ENCODE measurements at places on chromosomes 1 and 21.

DNA sequence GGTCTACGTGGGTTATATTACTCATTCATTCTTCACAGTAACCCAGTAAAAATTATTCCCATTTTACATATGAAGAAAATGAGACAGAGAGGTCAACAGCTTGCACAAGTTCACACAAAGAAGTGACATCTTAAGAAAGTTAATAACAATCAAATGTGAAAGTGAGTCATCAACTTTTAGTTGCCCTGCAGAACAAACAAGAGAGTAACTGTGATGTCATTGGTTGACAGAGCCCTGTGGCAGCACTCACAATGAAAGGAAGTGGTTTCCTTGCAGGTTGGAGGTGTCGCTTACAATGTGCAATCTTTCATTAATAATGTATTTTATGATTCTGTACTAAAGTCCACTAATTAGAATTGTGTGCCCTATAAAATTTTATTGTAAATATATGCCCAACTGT is 369.6 kb downstream of the RYR2 start:
- H3K4me1 ChIP-seq: no peaks in the 10 kb centered on the region
- H3K27me3 ChIP-seq: no peaks in the 10 kb centered on the region
- no peaks in the 10 kb centered on the region for H3K36me3 ChIP-seq
- no peak for DNase-seq
- H3K4me3 ChIP-seq: no peak overlapping the region

GRCh38 chr1:44025816-44026215 is 5.4 kb downstream of the SLC6A9 start:
- no peak overlapping the region for H3K27ac ChIP-seq
- no peaks in the 10 kb centered on the region for H3K4me1 ChIP-seq
- no peaks in the 10 kb centered on the region for H3K27me3 ChIP-seq
- no peak overlapping the region for H3K4me3 ChIP-seq

DNA sequence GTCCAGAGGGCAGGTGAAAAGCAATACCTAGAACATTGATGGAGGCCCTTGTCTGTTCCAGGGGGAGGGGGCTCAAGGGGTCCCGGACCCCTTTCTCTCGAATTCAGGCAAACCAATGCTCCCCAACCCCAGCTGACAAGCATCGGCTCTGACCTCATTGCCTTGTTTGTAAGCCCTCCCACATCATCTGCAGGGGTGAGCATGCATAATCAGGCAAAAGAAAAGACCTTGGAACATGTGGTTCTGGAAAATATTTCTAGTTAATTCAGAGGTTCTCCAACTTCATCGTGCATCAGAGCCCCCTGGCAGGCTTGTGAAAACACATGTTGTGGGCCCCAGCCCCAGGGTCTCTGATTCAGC is 231.3 kb downstream of the TOMM20 start:
- no peak overlapping the region for H3K27ac ChIP-seq
- DNase-seq: no peak
- H3K4me1 ChIP-seq: peaks cover 3% of the 10 kb centered on the region
- H3K36me3 ChIP-seq: no peaks in the 10 kb centered on the region
- no peaks in the 10 kb centered on the region for H3K27me3 ChIP-seq

- DNase-seq: no peak
- no peak overlapping the region for H3K4me3 ChIP-seq
- peaks cover 24% of the 10 kb centered on the region for H3K4me1 ChIP-seq
- H3K27me3 ChIP-seq: no peaks in the 10 kb centered on the region
Measured at GRCh38 chr1:31618916-31619846, 1.7 kb downstream of the HCRTR1 start.

DNA sequence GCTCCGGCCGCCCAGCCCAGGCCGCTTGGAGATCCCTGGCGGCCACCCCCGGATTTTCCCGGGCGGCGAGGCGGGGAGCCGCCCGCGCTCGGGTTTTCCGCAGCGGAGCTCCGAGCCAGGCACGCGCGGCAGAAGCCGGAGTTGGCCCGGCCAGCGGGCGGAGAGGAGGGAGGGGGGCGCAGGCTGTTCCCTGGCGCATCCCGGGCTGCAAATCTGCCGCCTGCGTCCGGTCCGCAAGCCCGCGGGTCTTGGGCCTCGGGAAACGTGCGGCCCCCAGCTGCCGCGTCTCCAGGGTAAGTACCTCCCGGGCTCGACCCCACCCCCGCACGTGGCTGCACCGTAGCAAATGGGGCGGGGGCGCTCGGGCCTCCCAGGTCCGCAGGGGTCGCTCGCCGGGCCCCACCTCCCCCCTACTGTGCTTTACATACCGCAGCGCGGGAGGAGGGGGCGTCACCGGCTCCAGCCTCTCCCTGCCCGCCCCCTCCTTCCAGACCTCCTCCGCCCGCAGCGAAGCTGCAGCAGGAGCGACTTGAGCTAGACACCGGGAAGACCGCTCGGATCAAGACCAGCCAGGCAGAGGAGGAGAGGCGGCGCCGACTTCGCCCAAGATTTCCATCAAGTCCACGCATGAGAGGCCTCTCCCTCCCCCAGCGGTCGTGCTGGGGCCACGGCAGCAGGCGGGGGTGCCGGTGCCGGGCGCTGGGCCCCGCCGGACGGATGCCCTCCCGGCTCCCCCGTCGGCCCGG is 1.6 kb downstream of the TMEM200B start:
- no peak for DNase-seq
- H3K36me3 ChIP-seq: no peaks in the 10 kb centered on the region
- H3K4me3 ChIP-seq: peak overlapping the region; percentile 83
- peak overlapping the region; percentile 99 for H3K27ac ChIP-seq
- peaks cover 3% of the 10 kb centered on the region for H3K4me1 ChIP-seq
- H3K27me3 ChIP-seq: no peaks in the 10 kb centered on the region

DNA sequence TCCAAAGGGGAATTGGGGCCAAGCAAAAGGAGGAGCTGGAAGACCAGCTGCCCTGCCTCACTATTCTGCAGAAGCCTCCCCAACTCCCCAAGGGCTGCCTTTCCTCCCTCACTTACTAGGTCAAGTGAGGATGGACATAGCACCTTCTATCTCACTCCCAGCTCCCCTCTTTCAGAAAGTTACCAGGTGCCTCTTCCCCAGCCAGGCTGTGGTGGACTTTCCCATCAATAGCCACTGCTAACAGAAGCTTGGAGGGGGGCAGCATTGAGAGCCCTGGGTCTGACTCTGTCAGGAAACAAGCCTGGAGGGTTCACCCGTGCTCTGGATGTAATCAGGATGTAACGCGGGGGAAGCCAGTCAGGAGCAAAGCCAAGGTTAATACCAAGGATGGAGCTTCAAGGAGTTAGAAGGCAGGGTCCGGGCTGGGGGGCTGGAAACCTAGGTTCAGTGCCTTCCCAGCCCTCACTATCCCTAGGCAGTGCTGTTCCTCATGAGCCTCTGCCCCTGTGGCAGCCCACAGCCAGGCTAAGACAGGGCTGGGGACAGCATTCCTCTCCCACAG is 127.8 kb upstream of the NGF start:
- H3K4me1 ChIP-seq: no peaks in the 10 kb centered on the region
- no peaks in the 10 kb centered on the region for H3K36me3 ChIP-seq
- DNase-seq: no peak
- no peak overlapping the region for H3K27ac ChIP-seq
- H3K4me3 ChIP-seq: no peak overlapping the region

GRCh38 chr21:41345934-41346685 is 15.7 kb upstream of the MX2 start:
- H3K27ac ChIP-seq: no peak overlapping the region
- no peaks in the 10 kb centered on the region for H3K4me1 ChIP-seq
- no peaks in the 10 kb centered on the region for H3K27me3 ChIP-seq
- no peak for DNase-seq
- no peak overlapping the region for H3K4me3 ChIP-seq
- no peaks in the 10 kb centered on the region for H3K36me3 ChIP-seq

GRCh38 chr1:96752394-96752793 is 30.8 kb downstream of the PTBP2 start:
- no peak overlapping the region for H3K4me3 ChIP-seq
- H3K27me3 ChIP-seq: no peaks in the 10 kb centered on the region
- DNase-seq: no peak
- H3K36me3 ChIP-seq: peaks cover 33% of the 10 kb centered on the region
- no peak overlapping the region for H3K27ac ChIP-seq
- H3K4me1 ChIP-seq: no peaks in the 10 kb centered on the region

GRCh38 chr1:156721535-156721934 is 6.7 kb upstream of the METTL25B start:
- H3K27me3 ChIP-seq: no peaks in the 10 kb centered on the region
- H3K36me3 ChIP-seq: peaks cover 26% of the 10 kb centered on the region
- DNase-seq: no peak
- H3K27ac ChIP-seq: no peak overlapping the region
- H3K4me3 ChIP-seq: no peak overlapping the region

DNA sequence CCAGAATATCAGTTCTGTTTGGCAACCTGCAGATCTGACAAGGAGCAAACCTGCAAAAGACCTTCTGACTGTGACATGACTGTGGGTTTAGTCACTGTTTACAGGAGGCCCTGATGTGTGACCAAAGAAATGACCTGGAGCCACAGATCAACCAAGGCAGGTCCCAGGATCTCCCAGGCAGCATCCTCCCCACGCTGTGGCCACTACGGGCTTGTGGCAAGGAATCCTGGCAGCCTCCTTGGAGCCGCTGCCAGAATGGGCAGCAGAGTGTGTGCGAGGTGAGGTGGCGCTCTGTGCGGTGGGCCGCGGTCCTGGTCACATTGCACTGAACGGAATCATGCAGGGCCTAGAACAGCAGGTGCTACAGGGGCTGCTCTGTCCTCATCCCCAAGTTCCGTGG is 15.9 kb downstream of the MCM3AP start:
- H3K4me3 ChIP-seq: no peak overlapping the region
- no peak for DNase-seq
- no peak overlapping the region for H3K27ac ChIP-seq

DNA sequence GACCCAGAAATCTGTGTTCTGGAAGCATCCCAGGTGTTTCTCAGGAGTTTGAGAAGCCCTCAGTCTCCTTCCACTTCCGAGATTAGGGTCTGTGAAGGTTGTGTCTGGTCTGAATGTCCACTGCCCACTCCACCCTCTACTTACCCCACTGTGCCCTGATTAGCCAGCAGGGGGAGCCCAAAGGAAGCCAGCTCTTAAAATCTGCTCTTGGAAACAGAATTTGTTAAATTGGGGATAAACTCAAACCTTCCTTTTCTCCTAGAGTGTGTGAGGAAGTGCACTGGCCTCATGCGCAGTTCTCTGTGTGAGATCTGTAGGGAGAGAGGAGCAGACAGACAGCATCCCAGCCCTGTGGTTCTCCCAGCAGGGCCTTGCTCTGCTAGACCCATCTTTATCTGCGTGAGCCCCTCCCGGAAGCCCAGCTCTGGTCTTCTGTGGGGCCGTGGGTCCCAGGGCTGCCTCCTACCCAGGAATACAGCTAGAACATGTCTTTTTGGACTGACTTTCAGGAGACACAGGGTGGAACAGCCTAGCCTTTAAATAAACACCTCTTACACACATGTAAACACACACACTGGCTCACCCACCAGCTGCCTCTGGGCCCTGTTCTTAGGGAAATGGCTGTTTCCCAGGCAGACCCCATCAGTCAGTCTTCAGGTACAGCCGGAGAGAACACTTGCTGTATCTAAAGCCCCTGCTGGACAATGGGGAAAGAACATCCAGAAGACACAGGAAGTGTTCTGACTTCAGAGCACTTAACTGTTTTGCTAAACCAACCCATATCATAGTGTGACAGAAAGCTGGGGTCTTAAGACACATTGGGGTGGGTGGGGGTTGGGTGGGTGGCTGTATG is 52.2 kb downstream of the SMYD2 start:
- H3K27me3 ChIP-seq: no peaks in the 10 kb centered on the region
- H3K27ac ChIP-seq: no peak overlapping the region
- H3K4me3 ChIP-seq: no peak overlapping the region

Data from ascending aorta (tissue), 2 donors.